ENCODE measurements at places on chromosomes 11 and 22.
A peak's percentile ranks its signal among the peaks of the same experiment; 100 is the strongest.

- DNase-seq, result no peak
These were observed 411.0 kb upstream of the NARS2 start for GRCh38 chr11:78985663-78986062.

- DNase-seq, result no peak
These were observed 12.4 kb downstream of the NRXN2 start for GRCh38 chr11:64710418-64711137.

- DNase-seq, result no peak
These were observed 74.6 kb upstream of the SUSD2 start for GRCh38 chr22:24106385-24107381.

GRCh38 chr11:122758974-122759373, 79.3 kb upstream of the CRTAM start:
- DNase-seq, result no peak

DNA sequence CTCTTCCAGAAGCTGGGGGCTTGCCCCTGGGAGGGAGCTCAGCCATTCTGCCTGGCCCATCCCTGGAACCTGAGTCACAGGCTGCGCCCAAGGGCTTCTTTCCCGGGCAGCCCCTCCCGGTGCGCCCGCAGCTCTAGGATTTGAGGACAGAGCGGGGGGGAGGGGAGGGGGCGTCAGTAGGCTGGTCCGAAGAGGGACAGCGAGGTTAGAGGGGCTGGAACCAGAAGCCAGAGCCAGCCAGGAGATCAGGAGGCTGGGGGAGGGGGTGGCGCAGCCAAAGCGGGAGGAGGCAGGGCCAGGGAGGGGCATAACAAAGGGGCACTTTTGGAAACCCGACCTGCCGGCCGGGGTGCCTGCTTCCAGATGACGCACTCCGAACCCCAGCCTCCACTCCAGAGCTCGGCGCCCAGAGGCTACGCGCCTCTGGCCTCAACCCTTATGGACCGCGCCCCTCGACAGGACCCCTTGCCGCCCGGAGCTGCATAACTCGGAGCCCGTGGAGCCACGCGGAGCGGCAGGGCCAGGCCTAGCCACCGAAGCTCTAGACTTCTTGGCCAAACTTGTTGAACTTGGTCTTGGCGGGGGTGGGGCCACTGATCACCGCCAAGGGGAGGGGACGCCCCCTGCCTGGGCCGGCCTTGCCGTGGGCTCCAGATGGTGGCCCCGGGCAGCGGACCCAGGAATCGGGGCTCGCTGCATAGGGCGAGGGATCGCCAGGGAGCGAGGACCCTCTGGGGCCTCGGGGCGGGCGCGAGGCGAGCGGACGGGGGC, 744 bp downstream of the PACSIN3 start:
- no peak for DNase-seq

GRCh38 chr11:62830904-62831519, 839 bp downstream of the STX5 start:
- DNase-seq, result no peak

- DNase-seq, result no peak
These were observed 14.0 kb upstream of the ACR start for GRCh38 chr22:50723991-50724390.

DNA sequence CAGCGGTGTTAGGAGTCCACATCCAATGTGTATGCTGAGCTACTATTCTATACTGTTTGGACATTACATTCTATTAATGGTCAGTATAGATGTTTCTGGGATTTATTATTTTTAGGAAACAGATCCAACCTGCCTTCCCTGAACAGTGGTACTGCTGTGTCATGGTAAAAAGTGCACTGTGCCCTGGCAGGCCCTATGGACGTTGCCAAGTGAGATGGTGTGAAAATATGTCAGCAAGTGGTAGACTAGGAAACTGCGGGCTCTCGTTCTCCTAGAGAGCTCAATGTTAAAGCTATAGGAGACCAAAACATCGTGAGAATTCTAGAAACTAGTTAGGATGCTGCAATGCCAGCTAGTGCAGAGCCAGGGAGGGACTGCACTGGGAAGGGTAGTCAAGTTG, 26.0 kb upstream of the CYP2D6 start:
- DNase-seq, result no peak

GRCh38 chr11:118200497-118200896, 24.1 kb upstream of the SCN2B start:
- DNase-seq, result no peak

DNA sequence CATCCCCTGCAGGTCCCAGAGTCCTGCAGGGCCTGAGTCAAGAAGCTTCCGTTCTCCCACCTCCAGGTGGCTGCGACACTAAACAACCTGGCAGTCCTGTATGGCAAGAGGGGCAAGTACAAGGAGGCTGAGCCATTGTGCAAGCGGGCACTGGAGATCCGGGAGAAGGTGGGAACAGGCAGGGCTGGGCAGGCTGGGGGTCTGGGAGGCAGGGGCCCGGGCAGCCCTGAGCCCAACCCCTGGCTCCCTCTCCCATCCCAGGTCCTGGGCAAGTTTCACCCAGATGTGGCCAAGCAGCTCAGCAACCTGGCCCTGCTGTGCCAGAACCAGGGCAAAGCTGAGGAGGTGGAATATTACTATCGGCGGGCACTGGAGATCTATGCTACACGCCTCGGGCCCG, 4.7 kb upstream of the RAB1B start:
- no peak for DNase-seq

GRCh38 chr11:75793966-75794365, 21.0 kb upstream of the UVRAG start:
- DNase-seq, result no peak

DNA sequence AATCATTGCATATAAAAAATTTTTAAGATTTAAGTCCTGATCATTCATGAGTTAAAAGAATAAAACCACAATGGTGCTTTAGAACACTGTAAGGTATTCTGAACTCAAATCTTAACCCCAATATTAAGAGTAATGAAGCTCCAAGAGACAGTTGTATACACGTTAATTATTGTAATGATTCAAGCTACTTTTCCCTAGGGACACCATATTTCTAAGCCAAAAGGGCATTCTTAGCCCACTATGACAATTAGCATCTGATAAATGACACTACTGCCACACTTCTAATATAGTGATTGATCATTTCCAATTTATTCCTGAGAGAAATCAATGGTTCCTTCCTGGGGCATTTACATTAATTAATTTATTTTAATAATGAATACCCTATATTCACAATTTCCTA, 21.7 kb downstream of the FANCF start:
- no peak for DNase-seq

DNA sequence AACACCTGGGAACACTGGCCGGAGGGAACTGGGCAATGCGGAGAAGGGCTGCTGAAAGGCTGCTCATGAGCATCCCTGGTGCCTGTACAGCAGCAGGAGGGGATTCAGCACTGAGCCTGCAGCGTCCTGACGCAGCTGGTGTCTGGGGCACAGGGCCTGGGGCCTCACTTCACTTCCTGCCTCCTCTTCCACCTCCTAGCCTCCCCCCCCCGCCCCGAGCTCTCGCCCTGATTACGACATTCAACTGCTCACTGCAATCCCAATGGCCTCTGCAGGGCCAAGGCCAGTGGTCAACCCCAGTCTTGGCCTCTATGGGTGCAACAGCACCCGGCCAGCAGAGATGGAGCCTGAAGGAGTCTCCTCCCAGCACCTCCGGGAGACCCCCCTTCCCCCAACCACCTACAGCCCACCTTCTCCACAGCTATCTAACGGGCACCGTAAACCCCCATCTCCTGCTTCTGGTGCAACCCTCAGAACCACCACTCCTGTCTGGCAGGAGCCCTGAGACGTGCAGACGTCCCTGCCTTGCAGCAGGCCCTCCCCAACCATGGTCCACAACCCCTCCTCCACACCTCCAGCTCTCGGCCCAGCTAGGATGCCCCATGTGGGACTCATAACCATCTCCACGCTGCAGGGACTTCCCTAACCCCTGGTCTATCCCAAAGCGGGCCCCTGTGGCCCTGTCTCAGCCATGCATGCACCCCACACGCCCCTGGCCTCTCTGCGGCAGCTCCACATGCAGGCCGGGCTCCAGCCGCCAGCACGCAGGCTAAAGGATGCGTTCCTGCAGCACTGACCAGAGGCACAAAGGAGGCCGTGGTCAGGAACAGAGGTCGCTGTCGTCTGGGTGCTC, 38.2 kb downstream of the BRD1 start:
- DNase-seq, result no peak

DNA sequence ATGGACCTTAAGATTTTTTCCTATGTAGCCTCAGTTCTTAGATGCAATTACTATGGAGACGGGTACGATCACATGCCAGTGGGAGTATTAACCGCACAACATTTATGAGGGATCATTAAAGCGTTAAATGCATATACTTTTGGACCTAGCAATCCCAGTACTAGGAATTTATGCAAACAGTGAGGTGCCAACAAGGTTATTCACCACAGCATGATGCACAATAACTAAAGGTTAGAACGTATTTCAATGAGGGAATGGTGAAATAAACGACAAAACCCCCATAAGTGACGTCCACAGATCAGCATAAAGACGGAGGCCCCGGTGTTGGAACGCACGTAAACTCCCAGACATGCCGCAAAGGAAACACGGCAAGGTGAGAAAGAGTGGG, 539 bp downstream of the SIRT3 start:
- DNase-seq, result peak; percentile 29

- DNase-seq, result no peak
These were observed 22.9 kb downstream of the MUC6 start for GRCh38 chr11:1013631-1013935.

GRCh38 chr11:45724153-45724552, 58.7 kb upstream of the CHST1 start:
- no peak for DNase-seq

DNA sequence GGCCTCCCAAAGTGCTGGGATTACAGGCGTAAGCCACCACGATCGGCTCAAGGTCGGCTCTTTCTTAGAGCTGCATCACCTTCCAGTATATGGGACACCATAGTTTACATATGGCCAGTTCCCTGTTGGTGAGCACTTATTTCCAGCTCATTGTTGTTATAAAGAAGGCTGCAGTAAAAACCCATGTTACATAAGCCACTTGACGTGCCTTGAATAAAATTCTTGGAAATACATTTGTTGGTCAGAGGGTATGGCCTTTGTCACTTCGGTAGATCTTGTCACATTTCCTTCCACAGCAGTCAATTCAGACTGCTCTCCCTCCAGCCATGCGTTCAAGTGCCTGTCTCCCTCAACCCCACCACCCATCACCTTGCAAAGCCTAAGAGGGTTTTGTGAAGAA, 92.9 kb downstream of the PRR5L start:
- no peak for DNase-seq

GRCh38 chr11:69309631-69310280, 15.8 kb downstream of the MYEOV start:
- no peak for DNase-seq

DNA sequence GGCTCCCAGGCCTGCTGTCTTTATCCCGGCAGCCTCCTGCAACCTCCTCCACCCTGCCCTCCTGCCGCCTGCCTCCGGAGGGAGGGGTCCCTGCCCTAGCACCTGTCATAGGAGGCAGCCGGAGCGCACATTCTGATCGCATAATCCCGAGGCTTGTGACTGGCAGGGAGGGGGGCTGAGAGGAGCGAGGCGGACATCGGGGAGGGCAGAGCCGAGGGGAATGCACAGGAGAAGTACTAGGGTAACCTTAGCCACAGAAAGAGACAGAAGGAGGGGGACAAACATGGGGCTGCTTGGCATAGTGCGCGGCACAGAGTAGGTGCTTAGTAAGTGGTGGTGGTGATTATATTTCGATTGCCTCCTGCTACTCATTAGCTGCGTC, 9.2 kb upstream of the ALX4 start:
- no peak for DNase-seq

- peak; percentile 41 for DNase-seq
These were observed 29.2 kb downstream of the RASSF10 start for GRCh38 chr11:13038366-13038765.

DNA sequence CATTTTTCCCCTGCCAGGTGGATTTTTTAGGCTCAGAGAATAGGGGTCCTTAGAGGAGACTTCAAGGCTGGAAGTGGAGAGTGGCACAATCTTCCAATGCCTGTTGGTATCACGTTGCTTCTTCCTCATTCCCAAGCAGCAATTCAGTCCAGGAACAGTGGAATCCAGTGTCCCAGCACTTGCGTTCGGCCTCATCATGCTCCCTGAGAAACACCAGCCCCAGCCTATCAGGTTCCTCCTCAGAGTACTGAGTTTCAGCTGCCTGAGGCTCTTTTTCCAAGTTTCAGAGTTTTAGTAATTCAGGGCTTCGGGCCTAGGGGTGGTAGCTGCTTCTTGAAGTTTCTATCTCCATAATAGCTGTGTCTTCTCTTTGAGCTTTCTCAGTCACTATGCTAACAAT, 31.9 kb upstream of the NRGN start:
- DNase-seq, result no peak

DNA sequence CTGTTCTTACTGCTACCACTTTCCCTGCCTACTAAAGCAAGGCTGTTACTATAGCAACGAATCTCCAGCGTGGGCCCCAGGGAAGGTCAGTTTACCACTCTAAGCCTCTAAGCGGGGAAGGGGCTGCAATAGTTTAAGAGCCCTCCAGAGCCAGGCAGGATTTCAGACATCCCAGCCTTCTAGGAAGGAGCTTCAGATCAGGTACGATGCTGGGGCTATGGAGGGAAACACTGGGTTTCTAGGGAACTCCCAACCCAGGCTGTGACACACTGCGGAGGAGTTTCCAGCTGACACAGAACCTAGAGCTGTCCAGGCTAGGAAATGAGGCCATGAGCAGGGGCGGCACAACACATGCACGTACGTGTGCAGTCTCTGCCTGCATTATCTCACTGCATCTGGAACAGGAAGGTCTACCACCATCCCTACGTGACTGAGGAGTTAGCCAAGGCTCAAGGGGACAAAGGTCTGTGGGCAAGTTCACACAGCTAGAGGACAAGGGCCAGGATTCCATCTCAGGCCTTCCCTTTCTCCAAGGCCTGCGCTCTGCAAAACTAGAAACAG, 20.4 kb downstream of the HPS4 start:
- DNase-seq, result peak; percentile 35

DNA sequence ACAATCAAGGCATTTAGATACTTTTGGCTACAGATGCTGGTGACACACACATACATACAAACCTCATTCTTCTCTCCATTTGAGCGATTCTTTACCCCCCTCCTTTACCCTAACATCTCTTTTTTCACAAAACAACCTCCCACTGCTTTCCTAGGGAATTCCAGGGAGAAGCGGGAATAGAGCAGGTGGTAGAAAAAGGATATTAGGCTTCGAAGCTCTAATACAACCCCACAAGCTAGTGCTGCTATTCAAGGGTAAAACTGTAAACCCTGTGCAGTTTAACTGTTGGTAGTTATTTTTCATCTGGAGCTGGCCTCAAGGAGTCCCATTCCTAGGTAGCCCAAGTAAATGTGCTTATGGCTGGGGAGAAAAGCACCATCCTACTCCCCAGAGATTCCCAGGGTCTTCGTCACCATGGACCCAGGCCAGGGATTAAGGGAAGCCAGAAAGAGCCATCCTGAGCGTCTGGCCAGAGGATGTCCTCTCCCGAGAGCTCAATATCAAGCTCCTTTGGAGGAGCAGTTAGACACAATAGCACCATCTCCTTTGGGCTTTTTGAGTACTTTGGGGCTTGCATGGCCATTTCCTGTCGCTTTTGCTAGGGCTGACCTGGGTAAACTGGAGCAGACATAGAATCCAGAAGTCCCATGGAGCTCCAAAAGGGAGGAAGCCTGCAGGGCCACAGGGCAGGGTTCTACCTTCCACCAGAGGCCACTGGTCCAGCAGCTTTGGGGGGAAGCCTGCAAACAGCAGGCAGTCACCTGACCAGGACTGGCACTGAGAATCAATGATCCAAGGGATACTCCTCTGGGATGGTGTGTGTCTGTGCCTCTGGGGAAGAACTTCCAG, 3.1 kb downstream of the MAML2 start:
- peak; percentile 27 for DNase-seq

GRCh38 chr11:35418282-35419183, 825 bp downstream of the SLC1A2 start:
- no peak for DNase-seq
